ENCODE measurements at places on chromosomes 4 and X.

DNA sequence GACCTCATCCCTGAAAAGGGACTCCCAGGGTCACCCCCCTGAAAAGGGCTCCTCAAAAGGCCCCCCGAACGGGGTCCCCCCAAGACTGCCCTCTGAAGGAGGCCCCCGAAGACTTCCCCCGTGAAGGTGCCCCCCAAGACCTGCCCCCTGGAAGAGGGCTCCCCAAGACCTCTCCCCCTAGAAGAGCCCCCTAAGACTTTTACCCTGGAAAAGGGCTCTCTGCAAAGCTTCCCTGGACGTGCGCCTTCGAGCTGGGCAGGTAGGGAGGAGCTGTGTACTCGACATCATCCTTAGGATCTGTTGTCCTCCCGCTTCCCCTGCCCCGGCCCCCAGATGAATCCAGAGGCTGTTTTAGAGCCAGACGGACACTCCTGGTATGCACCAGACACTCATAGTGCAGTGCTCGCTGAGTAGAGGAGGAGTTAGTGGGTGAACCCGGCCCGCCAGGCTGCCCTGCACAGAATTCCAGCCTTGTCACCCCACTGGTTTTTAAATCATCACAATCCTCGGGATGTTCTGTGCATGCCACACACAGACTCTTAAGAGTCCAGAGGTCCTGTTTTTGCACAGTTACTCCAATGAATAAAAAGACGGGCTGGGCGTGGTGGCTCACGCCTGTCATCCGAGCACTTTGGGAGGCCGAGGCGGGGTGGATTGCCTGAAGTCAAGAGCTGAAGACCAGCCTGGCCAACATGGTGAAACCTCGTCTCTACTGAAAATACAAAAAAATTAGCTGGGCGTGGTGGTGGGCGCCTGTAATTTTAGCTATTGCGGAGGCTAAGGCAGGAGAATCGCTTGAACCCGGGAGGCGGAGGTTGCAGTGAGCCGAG, 5.7 kb upstream of the SLC25A6 start:
- no peak for DNase-seq

- DNase-seq: no peak
Measured at GRCh38 chr4:109494563-109494962, 60.9 kb downstream of the SEC24B start.

DNA sequence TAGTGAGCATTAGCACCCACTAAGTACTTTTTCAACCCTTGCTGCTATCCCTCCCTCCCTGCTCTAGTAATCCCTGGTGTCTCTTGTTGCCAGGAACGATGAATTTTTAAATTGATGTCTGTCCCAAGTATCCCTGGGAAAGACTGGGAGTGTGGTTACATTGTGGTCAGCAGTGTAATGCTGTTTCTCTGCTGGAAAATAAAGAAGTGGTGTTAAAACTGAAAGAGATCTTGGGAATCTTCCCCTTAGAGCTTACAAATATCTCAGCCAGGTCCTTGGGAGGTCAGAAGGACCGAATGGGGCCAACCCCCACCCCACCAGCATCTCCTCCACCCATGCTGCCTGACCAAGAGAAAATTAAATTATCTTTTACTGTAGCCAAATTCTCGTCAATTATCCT, 174.5 kb upstream of the MXRA5 start:
- no peak for DNase-seq

DNA sequence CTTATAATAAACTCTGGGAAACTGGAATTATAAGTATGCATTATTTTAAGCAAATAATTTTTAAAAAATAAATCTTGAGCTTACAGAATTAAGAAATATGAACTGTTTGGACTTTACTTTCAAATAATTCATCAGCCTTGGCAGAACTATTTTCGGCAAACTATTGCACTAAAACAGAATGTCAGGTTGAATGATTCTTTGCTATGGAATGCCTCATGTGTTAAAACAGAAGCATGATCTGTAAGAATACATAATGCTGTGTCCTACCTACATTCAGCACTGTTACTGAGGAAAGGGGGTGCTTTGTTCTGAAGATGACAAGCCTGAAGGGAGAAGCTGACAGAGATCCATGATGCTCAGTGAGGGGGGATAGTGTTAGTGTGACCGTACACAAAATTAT, 55.6 kb upstream of the EXOC1L start:
- DNase-seq: no peak

DNA sequence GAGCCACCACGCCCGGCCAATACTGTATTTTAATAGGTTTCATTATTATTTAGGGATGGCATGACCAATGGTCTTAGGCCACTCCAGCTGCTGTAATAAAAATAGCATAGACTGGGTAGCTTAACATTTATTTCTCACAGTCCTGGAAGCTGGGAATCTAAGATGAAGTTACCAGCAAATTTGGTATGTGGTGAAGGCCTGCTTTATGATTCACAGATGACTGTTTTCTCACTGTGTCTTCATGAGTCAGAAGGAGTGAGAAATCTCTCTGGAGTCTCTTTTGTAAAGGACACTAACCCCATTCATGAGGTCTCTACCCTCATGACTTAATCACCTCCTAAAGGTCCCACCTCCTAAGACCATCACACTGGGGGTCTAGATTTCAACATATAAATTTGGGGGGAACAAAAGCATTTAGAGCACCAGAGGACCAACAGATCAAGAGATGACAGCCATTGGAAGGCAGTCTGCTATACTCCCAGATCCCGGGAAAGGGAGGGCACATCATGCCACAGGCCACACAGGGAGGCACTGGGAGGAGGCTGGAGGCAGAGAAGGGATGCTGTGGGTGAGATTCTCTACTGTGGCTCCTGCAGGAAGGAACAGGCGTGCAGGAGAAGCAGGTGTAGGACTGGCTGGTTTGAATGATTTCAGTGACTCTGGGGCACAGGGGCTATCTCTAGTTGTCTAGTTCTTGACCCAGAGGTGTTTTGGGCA, 335.8 kb upstream of the SFRP2 start:
- no peak for DNase-seq

GRCh38 chrX:54819201-54819600, 11.7 kb downstream of the MAGED2 start:
- no peak for DNase-seq

DNA sequence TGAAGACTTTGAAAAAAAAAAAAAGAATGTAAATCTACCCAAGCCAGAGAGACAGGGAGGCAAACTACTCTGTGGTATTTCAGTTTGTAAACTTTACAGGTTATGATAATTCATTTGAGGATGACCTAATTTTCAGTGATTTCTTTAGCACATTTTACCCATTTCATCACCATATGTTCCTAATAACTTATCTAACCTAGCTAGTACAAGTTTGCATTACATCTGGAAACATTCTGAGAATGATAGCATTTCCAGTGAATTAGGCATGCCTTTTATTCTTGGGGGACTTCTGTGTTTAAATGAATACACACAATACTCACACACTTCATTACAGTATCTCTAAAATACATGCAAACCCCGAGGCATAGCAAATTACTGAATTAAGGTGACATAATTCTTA, 1055.5 kb downstream of the PCDH18 start:
- DNase-seq: no peak

- DNase-seq: no peak
Measured at GRCh38 chrX:56099271-56099670, 132.9 kb upstream of the KLF8 start.

DNA sequence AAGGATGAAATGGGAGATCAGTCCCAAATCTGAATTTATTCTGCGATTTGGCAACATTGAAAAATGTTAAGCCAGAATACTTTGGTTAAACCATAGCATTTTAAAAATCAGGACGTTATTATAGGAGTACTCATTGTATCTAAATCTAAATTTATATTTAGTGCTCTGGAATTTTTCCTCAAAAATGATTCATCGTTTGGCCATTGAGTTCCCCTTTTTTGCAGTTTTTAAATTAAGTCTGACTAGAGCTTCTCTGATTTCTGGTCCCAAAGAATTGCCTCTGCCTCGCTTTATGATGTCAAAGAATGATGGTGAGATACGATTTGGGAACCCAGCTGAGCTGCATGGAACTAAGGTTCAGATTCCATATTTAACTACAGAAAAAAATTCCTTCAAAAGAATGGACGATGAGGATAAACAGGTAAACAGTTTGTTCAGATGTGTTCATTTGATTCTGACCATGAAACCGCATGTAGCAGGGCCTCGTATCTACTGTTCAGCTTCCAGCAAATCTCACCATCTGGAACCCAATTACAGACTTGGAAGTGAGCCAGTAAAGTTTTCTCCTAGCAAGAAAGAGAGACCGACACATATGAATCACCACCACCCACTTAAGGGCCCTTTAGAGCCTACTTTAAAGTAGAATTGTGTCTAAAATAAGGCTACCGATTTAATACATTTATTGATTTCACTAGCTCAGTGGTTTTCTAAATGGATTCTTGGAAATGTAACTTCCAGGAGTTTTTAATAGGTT, 75.6 kb downstream of the REPS2 start:
- no peak for DNase-seq

DNA sequence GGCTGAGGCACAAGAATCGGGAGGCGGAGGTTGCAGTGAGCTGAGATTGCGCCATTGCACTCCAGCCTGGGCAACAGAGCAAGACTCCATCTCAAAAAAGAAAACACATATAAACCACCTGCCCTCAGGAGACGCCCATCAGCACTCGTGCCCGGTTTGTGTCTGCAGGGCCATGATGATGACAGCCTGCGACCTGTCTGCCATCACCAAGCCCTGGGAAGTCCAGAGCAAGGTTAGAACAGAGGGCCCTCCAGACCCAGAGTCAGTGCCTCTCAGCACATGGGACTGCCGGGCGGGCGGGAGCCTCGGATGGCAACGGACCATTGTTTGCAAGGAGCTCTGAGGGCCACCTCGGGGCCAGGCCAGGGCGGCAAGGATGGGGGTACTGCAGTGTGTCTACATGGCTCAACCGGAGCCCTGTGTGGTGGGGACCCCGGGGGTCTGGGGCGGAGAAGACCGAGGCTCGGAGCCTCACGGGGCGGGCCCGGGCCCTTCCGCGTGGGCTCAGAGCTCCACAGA, 9.3 kb downstream of the ATP5ME start:
- no peak for DNase-seq

- no peak for DNase-seq
Measured at GRCh38 chrX:40158036-40158706, 60.4 kb upstream of the BCOR start.

- DNase-seq: no peak
Measured at GRCh38 chr4:172980219-172980618, 188.4 kb upstream of the GALNT7 start.

- DNase-seq: no peak
Measured at GRCh38 chr4:169906104-169906503, 120.1 kb downstream of the MFAP3L start.

DNA sequence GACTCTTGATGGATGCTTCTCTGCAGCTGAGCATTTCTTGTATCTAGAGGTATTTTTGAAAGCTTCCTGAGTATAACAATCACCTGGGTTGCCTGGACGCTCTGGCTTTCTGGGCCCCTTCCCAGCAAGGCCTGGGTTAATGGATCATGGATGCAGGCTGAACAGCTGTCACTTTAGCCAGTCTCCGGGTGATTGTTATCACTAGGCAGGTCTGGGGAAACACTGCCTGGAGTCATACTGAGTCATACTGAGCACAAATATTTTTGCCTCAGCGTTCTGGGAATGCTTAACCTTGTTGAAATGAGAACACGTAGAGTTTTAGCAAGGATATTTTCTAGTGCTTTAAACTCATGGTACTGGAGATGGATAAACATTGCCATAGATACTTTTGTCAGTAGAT, 102.6 kb downstream of the PHEX start:
- DNase-seq: no peak

- DNase-seq: no peak
Measured at GRCh38 chr4:48047896-48048295, 31.3 kb downstream of the NIPAL1 start.

DNA sequence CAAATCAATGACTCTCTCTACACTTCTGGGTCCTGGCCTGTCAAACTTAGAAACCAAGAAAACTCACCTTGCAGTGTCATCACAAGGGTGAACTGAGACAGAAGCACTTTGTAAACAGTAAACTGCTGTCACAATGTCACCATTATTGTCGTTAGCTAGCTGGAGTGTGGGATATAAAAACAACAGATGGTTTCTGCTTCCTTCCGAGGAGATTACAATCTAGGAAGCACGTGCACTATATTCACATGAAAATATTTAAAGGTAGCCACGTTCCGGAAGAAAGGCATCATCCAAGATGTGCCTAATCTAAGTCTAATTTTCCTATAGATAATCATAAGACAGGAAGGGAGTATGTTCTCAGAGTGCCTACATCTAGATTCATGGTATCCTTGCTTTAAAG, 64.7 kb upstream of the ACSL1 start:
- DNase-seq: no peak

GRCh38 chr4:81694176-81694913, 222.6 kb upstream of the RASGEF1B start:
- DNase-seq: no peak

DNA sequence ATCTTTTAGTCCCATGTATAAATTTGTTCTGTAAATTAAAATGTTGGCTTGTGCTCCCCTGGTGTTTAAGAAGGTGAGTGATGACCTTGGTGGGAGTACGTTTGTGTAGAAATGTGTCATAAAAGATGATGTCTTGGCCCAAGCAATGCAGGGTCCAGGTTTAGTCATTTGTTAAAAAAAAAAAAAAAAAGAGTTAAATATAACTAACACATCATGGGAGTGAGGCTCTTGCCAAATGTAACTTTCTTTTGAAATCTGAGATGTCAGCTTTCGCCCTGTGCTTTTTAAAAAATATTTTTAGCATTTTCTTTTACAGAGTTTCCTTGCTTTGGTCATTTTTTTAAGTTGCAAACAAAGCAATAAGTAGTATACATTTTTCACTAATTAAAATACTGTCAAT, 135.6 kb downstream of the FBXO8 start:
- DNase-seq: no peak

DNA sequence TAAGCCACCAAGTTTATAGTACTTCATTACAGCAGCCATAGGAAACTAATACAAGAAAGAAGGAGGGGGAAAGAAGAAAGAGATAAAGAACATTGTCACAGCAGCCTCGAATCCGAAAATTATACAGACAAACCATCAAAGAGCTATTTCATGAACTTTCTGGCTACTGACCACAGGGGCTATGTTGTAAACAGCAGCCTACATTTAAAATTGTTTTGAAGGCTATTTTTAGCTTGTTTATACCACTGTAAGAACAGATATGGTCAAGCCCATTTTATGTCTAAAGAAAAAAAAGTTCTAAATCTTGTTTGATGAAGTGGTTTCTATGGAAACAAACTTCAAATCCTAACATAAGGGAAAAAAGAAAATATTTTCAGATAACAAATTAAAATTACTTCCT, 282.1 kb downstream of the GABRG1 start:
- DNase-seq: no peak

GRCh38 chrX:52422884-52423283, 54.1 kb downstream of the XAGE2 start:
- no peak for DNase-seq

GRCh38 chrX:72176981-72177380, 4.6 kb upstream of the PIN4 start:
- no peak for DNase-seq

DNA sequence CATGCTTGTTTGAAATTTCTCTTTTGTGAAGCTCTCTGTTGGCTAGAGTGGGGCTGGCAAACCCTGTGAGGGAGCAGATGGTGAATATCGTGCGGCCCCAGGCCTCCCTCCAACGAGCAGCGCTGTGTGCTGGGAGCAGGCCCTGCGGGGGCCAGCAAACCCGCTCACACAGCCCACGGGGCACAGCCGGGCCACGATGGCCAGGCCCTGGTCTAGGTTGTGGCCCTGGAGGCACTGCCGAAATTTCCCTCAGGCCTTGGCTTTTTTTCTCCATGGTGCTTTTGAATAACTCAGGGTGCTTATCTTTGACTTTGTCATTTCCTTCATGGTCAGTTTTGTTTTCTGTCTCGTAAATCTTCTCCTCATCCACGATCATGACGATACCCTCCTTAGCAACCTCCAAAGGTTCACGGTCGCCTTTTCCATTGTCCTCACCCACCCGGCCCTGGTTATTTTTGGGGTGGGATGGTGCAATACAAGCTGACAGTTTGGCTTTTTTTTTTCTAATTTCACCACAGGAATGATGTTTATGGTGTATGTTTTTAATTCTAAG, 20.7 kb downstream of the PCGF3 start:
- no peak for DNase-seq
